ENCODE measurements at places on chromosomes 3 and 15. TPM values are rescaled to one million over a fixed set of nuclear protein-coding genes. Genes with fewer than 3 reads are reported as not detected.

GRCh38 chr15:63043335-63044076 lies 959 bp downstream of the TPM1 start:
- no peaks in the 10 kb centered on the region for H3K27me3 ChIP-seq
- H3K27ac ChIP-seq: peak overlapping the region; percentile 85
- H3K36me3 ChIP-seq: no peaks in the 10 kb centered on the region
- peak overlapping the region; percentile 56 for H3K4me3 ChIP-seq
- no peaks in the 10 kb centered on the region for H3K4me1 ChIP-seq

DNA sequence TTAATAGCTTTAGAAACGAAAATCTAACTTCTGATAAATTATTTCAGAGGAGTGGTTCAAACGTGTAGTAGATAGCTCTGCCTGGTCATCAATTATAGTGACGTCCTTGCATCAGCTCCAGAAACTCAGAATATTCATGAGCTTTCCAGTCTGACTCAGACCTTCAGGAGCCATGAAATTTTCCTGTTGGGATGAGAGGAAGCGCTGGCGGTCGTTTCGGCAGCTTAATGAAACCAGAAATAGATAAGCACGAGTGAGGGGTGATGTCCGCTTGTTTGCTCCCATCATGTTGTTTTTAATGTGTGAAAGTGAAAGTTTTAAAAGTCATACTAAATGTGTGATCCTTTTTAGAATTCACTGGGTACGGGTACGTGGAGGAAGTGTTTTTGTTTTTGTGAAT lies 141.1 kb downstream of the PGPEP1L start:
- H3K4me1 ChIP-seq: peaks cover 14% of the 10 kb centered on the region
- peak overlapping the region; percentile 80 for H3K27ac ChIP-seq
- H3K4me3 ChIP-seq: no peak overlapping the region
- H3K36me3 ChIP-seq: no peaks in the 10 kb centered on the region
- DNase-seq: peak; percentile 52

- H3K4me3 ChIP-seq: no peak overlapping the region
- H3K36me3 ChIP-seq: no peaks in the 10 kb centered on the region
- DNase-seq: no peak
- no peaks in the 10 kb centered on the region for H3K27me3 ChIP-seq
- H3K27ac ChIP-seq: no peak overlapping the region
Observed at GRCh38 chr15:58631319-58631718, 118.2 kb downstream of the ADAM10 start.

GRCh38 chr3:189340680-189341460 lies 169.1 kb downstream of the TPRG1 start:
- H3K4me1 ChIP-seq: no peaks in the 10 kb centered on the region
- H3K36me3 ChIP-seq: no peaks in the 10 kb centered on the region
- H3K27me3 ChIP-seq: no peaks in the 10 kb centered on the region
- DNase-seq: peak; percentile 49
- H3K4me3 ChIP-seq: no peak overlapping the region

- no peaks in the 10 kb centered on the region for H3K27me3 ChIP-seq
- H3K27ac ChIP-seq: no peak overlapping the region
- H3K4me3 ChIP-seq: no peak overlapping the region
- H3K4me1 ChIP-seq: peaks cover 12% of the 10 kb centered on the region
- no peak for DNase-seq
Observed at GRCh38 chr15:47609693-47610092, 107.6 kb upstream of the SEMA6D start.

- no peaks in the 10 kb centered on the region for H3K36me3 ChIP-seq
- H3K4me1 ChIP-seq: peaks cover 5% of the 10 kb centered on the region
- peak within 1 kb of the TSS; percentile 86 for H3K27ac ChIP-seq
- H3K4me3 ChIP-seq: peak within 1 kb of the TSS; percentile 59
Observed at GRCh38 chr3:160449636-160450598, at the start of gene TRIM59. Gene TRIM59 (minus strand): TSS chr3:160449786. CDS start chr3:160439183, 10,603 bp downstream.

- DNase-seq: no peak
- no peak overlapping the region for H3K27ac ChIP-seq
- no peak overlapping the region for H3K4me3 ChIP-seq
- no peaks in the 10 kb centered on the region for H3K36me3 ChIP-seq
- no peaks in the 10 kb centered on the region for H3K4me1 ChIP-seq
Observed at GRCh38 chr3:185207931-185208746, 45.7 kb downstream of the EHHADH start.

- H3K4me3 ChIP-seq: no peak overlapping the region
- no peak for DNase-seq
- peaks cover 6% of the 10 kb centered on the region for H3K36me3 ChIP-seq
- no peaks in the 10 kb centered on the region for H3K27me3 ChIP-seq
- no peak overlapping the region for H3K27ac ChIP-seq
- H3K4me1 ChIP-seq: peaks cover 2% of the 10 kb centered on the region
Observed at GRCh38 chr3:14132120-14132519, 7.3 kb downstream of the TMEM43 start.

- H3K27me3 ChIP-seq: no peaks in the 10 kb centered on the region
- H3K36me3 ChIP-seq: no peaks in the 10 kb centered on the region
- H3K4me3 ChIP-seq: no peak overlapping the region
- H3K27ac ChIP-seq: no peak overlapping the region
- H3K4me1 ChIP-seq: no peaks in the 10 kb centered on the region
- no peak for DNase-seq
Observed at GRCh38 chr15:25832158-25832557, 31.0 kb downstream of the ATP10A start.

GRCh38 chr3:123351501-123351900 lies 97.4 kb downstream of the ADCY5 start:
- no peaks in the 10 kb centered on the region for H3K27me3 ChIP-seq
- H3K4me3 ChIP-seq: no peak overlapping the region
- peaks cover 14% of the 10 kb centered on the region for H3K4me1 ChIP-seq
- no peak overlapping the region for H3K27ac ChIP-seq
- H3K36me3 ChIP-seq: no peaks in the 10 kb centered on the region
- no peak for DNase-seq

DNA sequence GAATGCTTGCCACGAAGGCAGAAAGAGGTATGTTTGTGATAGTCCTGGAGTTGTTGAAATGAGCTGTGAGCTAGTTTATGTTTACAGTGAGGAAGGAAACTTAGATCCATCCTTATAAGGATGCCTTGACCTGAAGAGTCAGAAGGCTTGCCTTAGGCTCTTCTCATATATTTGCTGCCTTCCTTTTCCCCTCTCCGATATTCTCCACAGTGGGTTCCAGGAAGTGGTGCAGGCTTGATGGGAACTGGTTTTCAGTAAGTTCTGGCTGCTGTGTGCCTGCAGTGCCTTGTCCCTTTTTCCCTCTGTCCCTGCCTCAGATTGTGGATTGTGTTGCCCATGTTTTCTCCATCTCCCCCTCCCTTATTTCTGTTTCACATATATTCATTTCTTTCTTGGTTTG lies 287.3 kb upstream of the UBE2E1 start:
- DNase-seq: no peak
- no peaks in the 10 kb centered on the region for H3K27me3 ChIP-seq
- H3K36me3 ChIP-seq: no peaks in the 10 kb centered on the region
- no peaks in the 10 kb centered on the region for H3K4me1 ChIP-seq
- H3K4me3 ChIP-seq: no peak overlapping the region
- H3K27ac ChIP-seq: no peak overlapping the region

LYZL4 gene
- 28.7 TPM for total RNA-seq

GOLGA6A gene
- total RNA-seq: 42.4 TPM

SLC9A9 gene
- 6.6 TPM for total RNA-seq

CGNL1 gene
- 29.2 TPM for total RNA-seq

EOMES gene
- total RNA-seq: 0.71 TPM

LRRIQ4 gene
- 0.68 TPM for total RNA-seq

SCN11A gene
- total RNA-seq: 3.0 TPM

TRPC1 gene
- total RNA-seq: 23.1 TPM
